ENCODE measurements at places on chromosomes 1 and 21.

GRCh38 chr1:227219715-227220292, 98.5 kb downstream of the CDC42BPA start:
- H3K4me3 ChIP-seq: no peak overlapping the region
- no peaks in the 10 kb centered on the region for H3K36me3 ChIP-seq
- no peaks in the 10 kb centered on the region for H3K4me1 ChIP-seq
- ATAC-seq: no peak
- no peak overlapping the region for H3K27ac ChIP-seq
- peaks cover 42% of the 10 kb centered on the region for H3K27me3 ChIP-seq

DNA sequence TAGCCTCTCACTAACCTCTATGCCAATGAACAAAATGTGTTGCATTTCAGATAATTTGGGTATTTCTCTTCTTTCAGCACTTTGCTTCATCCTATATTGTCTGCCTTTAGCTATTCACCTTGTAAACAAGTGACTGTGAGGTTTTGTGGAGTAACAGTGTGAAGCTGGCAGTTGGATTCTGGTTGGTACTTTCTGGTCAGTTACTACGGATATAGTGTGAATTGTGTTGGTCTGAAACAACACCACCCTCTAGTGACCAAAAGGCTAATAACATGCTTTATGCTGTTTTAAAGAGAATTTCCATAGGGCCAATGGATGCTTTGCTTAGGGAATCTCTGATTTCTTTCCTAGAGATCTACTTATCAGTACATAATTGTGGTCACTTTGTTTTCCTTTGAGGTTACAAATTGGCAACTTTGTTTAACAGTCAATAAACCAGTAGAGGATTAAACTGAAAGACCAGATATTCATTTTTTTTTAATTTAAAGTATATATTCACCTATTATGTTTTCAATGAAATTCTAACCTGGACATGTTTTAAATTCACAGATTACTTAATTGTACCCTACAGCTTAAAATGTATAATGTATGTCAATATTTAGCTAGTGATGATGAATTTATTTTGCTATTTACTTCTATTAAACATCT, 2.5 kb upstream of the PTGER3 start:
- H3K36me3 ChIP-seq: no peaks in the 10 kb centered on the region
- H3K27me3 ChIP-seq: peaks cover 28% of the 10 kb centered on the region
- H3K4me1 ChIP-seq: peaks cover 27% of the 10 kb centered on the region
- ATAC-seq: peak; percentile 41
- no peak overlapping the region for H3K4me3 ChIP-seq

DNA sequence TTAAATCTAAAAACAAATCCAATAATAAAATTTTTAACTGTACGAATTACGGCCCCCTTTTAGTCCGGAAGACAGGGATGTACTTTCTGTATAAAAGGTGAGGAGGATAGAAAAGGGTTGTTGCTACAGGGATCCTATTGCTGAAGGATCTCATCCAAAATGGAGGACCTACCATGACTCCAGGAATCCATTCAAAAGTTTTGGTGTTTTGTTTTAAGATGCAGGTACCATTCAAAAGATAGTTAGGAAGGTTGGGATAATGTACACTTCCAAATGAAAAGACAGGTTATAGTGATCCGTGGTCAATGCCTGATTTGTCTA, 1.3 kb upstream of the ENAH start:
- ATAC-seq: no peak
- H3K27ac ChIP-seq: no peak overlapping the region
- peaks cover 31% of the 10 kb centered on the region for H3K4me1 ChIP-seq
- H3K4me3 ChIP-seq: no peak overlapping the region

GRCh38 chr1:230575886-230576500, 66.3 kb upstream of the COG2 start:
- no peak overlapping the region for H3K27ac ChIP-seq
- ATAC-seq: no peak
- no peak overlapping the region for H3K4me3 ChIP-seq
- no peaks in the 10 kb centered on the region for H3K4me1 ChIP-seq

DNA sequence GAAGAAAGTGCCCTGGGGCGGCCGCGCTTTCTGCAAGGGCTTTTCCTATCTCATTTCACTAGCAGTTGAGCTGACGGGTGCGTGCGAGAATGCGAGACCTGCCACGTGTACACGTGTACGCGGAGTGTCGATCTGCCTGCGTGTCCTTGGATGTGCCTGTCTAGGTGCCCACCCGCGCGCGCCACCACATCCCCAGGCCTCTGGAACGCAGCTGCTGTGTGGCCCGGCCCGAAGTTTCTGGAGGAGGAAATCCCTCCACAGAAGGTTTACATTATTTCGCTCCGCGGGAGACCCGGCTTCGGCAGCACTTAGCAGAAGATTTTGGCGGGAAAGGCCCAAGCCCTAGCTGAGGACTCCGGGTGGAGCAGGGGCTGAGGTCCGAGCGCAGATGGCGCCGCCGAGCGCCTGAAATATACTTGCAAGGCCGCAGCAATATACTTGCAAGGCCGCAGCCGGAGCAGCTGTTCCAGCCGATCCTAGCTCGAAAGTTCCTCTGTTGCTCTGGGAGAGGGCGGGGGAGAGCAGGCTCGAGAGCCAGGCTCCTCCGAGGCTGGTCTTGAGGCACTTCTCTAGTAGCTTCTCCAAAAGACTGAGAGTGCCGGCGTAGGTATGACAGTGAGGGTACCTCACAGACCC, 3.9 kb downstream of the TBX15 start:
- peaks cover 8% of the 10 kb centered on the region for H3K36me3 ChIP-seq
- no peak for ATAC-seq

DNA sequence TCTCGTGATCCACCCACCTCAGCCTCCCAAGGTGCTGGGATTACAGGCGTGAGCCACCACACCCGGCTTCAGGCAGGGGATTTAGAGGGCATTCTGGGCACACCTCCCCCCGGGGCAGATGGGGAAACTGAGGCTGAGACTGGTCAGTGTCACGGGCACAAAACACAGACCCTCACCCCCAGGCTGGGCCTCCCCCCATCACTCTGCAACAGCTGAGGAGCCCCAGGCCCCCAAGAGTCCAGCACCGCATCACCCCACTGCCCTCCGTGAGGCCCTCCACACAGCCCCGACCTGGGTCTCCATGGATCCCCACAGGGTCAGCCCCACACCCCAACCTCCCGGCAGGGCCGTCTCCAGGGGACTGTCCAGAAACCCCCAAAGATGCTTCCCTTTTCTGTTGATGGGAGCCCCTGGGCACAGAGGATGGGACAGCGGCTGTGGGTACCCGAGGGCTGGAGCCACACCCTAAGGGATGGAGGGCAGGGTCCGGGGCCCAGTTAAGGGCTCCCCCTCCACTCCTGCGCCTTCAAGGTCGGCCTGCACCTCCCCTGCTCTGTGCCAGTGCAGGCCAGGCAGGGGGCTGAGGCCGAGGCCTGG, 11.0 kb downstream of the TNFRSF14 start:
- H3K4me1 ChIP-seq: peaks cover 41% of the 10 kb centered on the region
- H3K4me3 ChIP-seq: peak overlapping the region; percentile 12
- no peak overlapping the region for H3K27ac ChIP-seq
- ATAC-seq: no peak
- peaks cover 12% of the 10 kb centered on the region for H3K36me3 ChIP-seq

DNA sequence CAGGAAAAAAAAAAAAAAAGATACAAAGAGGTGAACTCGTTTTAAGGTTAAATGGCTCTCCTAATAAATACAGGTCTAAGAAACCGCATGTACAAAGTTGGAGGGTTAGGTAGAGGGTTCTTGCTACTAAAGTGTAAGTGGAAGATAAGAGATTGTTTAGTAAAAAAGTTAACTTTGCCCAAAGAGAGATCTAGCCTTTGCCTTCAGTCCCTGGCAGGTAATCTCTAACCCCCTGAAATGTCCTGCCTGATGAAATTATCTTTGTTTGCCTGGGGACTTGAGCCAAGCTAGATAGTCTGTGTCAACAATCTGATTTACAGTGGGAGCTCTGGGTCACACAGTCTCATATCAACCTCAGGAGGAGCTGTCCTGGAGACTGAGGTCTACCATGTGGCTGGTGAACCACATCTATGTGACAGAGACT, 57.6 kb downstream of the TRIM33 start:
- H3K27ac ChIP-seq: no peak overlapping the region
- peaks cover 66% of the 10 kb centered on the region for H3K36me3 ChIP-seq
- H3K4me3 ChIP-seq: no peak overlapping the region
- no peak for ATAC-seq
- H3K4me1 ChIP-seq: peaks cover 4% of the 10 kb centered on the region

- no peak overlapping the region for H3K27ac ChIP-seq
- no peak overlapping the region for H3K4me3 ChIP-seq
Observed at GRCh38 chr1:7491109-7491817, 279.8 kb upstream of the VAMP3 start.

GRCh38 chr1:60891765-60892164, 190.6 kb upstream of the NFIA start:
- no peak overlapping the region for H3K4me3 ChIP-seq
- H3K27ac ChIP-seq: no peak overlapping the region
- no peaks in the 10 kb centered on the region for H3K4me1 ChIP-seq
- no peak for ATAC-seq
- no peaks in the 10 kb centered on the region for H3K36me3 ChIP-seq

DNA sequence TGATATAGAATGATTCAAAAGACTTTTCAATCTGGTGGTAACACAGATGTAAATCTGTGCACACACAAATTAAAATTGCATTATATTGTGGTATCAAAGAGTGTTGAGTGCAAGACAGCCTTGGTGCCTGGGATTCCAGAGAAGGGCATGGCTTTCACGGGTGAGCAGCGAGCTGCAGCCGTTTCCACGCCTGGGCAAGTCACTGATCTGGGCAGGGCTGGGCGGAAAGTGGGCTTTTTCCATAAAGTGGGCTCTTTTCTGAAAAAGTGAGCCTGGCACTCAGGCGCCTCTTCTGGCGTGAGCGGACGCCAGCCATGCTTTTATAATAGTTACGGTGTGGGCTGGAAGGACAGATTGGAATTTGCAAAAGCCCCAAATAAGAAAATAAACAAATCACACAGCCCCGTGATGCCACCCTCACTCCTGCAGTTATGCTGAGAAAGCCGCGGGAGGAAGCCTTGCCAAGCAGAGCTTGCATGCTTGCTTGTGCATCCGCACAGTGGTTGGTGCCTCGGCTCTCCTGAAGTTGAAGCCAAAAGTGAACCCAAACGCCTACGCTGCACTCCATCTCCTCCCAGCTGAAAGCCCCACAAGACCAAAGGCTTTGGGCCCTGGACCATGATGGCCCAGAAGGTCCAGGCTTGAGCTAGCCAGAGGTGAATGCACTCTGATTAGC, 7.1 kb upstream of the C1orf115 start:
- H3K4me1 ChIP-seq: no peaks in the 10 kb centered on the region
- H3K27ac ChIP-seq: no peak overlapping the region
- no peak overlapping the region for H3K4me3 ChIP-seq
- no peak for ATAC-seq
- no peaks in the 10 kb centered on the region for H3K36me3 ChIP-seq

GRCh38 chr1:25621876-25622275, 5.3 kb downstream of the MAN1C1 start:
- peaks cover 61% of the 10 kb centered on the region for H3K27me3 ChIP-seq
- peaks cover 27% of the 10 kb centered on the region for H3K4me1 ChIP-seq
- ATAC-seq: no peak
- H3K4me3 ChIP-seq: no peak overlapping the region
- no peaks in the 10 kb centered on the region for H3K36me3 ChIP-seq

DNA sequence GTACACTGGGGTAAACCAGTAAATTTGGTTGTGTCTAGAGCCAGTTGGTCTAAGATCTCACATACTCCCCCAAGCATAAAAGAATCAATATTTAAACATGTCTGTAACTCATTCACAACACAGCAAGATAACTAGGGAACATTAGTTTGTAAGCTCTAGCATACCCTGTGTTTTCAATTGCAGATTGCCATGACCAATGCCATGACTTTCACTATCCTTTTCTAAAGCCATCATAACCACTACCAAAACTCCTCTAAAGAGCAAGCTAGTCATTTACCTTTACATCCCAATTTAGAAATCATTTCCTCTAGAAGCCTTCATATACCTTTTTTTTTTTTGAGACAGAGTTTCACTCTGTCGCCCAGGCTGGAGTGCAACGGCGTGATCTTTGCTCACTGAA, 56.5 kb upstream of the PLA2G4A start:
- no peaks in the 10 kb centered on the region for H3K36me3 ChIP-seq
- H3K27ac ChIP-seq: no peak overlapping the region
- H3K27me3 ChIP-seq: peaks cover 10% of the 10 kb centered on the region

DNA sequence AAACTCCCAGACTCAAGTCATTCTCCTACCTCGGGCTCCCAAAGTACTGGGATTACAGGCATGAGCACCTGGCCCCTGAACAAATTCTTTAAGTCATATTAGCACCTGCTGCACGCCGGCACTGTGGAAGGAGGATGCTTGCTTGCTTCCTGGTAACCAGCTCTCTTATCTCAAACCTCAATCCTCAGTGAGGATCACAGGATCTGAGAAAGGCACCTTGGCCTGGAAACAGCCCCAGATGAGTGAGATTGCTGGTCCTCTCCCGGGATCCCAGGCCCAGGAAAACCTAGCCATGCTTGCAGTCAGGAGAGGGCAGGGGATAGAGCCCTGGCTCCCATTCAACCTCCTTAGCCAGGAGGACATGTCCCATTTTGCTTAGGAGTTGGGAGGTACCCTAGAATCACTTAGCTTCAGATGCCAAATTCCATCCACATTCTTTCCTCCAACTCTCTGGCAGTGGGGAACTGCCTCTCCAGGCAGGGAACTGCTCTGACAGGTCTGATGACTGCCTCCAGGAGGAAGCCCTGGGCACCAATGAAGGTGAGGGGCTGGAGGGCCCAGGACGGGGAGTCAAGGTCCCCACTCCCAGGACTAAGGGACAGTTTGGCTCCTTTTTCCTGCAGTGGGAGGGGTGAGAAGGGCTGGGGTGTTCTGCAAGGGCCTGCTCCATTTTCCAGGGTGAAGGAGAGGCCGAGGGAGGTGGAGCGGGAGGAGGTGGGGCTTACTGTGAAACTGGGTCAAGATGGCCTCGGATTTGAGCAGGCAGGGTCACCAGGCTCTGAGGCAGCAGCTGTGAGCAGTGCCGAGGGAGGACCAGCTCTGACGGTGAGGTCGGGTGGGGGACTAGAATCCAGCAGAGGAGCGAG, 9.5 kb downstream of the GPR37L1 start:
- no peaks in the 10 kb centered on the region for H3K27me3 ChIP-seq
- H3K4me1 ChIP-seq: peaks cover 10% of the 10 kb centered on the region
- no peak overlapping the region for H3K4me3 ChIP-seq
- peaks cover 29% of the 10 kb centered on the region for H3K36me3 ChIP-seq

GRCh38 chr1:41769068-41769467, 149.7 kb downstream of the HIVEP3 start:
- H3K4me3 ChIP-seq: no peak overlapping the region
- H3K27me3 ChIP-seq: no peaks in the 10 kb centered on the region
- no peaks in the 10 kb centered on the region for H3K36me3 ChIP-seq

- H3K4me1 ChIP-seq: peaks cover 77% of the 10 kb centered on the region
- H3K27me3 ChIP-seq: no peaks in the 10 kb centered on the region
- H3K27ac ChIP-seq: peak overlapping the region; percentile 95
- peak; percentile 90 for ATAC-seq
Observed at GRCh38 chr1:15966081-15966955, 9.6 kb downstream of the ZBTB17 start.

GRCh38 chr1:41379738-41380130, 18.5 kb downstream of the FOXO6 start:
- no peaks in the 10 kb centered on the region for H3K36me3 ChIP-seq
- no peak for ATAC-seq
- peaks cover 15% of the 10 kb centered on the region for H3K4me1 ChIP-seq

DNA sequence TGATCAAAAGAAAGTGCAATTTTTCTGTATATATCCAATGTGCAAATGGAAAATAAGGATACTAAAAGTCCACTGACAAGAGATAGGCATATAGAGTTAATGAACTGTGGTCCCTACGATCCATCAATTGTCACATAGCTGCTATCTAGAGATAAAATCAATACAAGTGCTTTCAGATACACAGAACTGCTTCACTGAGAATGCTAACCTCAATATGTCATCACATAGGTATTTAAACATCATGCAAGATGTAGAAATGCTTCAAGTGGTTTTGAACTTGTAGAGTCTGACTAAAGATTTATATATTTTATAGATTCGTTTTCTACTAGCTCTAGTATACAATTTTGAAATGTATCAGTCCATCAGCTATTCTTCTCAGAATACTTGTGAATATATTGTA, 1604.7 kb downstream of the PLA2G4A start:
- H3K27me3 ChIP-seq: no peaks in the 10 kb centered on the region
- ATAC-seq: no peak
- no peak overlapping the region for H3K27ac ChIP-seq

Data from stimulated activated memory B cell treated with anti-CD40 and anti-IgM and Interleukin-4, amounts not matched to agents 10 μg/mL and 1 μg/mL and 100 μg/mL, for 72 hours (primary cell).